Astrocyte of the hippocampus (primary cell): ENCODE measurements at places on chromosomes 6 and 20.
A peak's percentile ranks its signal among the peaks of the same experiment; 100 is the strongest.

GRCh38 chr6:108555399-108556052 is 5.2 kb upstream of the FOXO3 start:
- DNase-seq = no peak

DNA sequence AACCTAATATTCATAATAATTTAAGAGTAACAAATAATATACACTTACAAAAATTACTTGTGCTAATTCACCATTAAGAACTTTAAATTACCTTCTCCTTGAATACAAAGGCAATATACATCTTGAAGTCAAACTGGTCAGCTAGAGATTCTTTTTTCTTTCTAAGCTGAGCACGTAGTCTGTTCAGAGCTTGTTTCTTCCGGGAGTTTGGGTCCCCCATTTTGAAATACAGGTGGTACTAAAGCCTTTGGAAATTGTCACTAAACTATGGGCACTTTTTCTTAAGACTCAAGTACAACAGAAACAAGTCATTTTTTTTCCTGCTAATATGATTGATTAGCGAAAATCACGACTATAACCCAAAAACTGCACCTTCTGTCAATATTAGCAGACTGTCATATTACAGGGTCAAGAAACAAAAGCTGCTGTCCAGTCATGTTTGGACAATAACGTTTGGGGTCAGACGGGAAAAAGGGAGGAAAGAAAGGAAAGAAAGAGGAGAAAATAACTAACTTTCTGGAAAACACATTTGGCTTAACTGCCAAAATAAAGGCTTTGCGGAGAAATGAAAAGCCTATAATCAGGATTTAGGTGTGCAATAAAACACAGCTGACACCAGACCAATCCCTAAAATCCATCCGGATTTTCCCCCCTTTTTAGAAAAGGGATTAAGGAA is 367 bp downstream of the C6orf62 start:
- DNase-seq = peak; percentile 9

DNA sequence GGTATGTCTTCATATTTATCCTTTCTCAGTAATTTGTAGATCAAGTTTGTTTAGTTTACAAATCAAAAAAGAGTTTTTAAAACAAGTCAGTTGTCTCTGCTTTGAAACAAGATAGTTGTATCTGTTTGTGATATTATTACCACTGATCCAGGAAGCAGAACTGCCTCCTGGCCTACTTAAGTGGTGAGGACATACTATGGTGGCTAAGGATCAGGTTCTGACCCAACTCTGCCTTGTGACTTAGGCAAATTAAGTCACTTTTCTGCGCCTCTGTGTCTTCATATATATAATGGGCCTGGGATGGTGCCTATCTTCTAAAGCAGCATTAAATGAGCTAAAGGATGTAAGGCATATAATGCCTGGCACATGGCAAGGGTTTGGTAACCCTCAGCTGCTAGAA is 8.7 kb downstream of the ANKS1A start:
- DNase-seq = no peak

GRCh38 chr20:63129991-63130657 is 85.8 kb downstream of the YTHDF1 start:
- DNase-seq = no peak

DNA sequence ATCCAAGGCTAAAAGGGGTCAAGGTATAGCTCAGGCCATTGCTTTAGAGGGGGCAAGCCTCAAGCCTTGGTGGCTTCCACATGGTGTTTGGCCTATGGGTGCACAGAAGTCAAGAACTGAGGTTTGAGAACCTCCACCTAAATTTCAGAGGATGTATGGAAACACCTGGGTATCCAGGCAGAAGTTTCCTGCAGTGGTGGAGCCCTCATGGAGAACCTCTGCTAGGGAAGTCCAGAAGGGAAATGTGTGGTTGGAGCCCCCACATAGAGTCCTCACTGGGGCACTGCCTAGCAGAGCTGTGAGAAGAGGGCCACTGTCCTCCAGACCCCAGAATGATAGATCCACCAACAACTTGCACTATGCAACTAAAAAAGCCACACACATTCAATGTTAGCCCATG is 678.7 kb upstream of the ADGRB3 start:
- DNase-seq = no peak

- no peak for DNase-seq
These were observed at the start of gene TRDN for GRCh38 chr6:123636782-123637181. Gene TRDN (minus strand): TSS chr6:123636950. CDS start chr6:123636775, 175 bp downstream.

GRCh38 chr6:6721606-6722005 is 133.1 kb downstream of the LY86 start:
- DNase-seq = no peak

DNA sequence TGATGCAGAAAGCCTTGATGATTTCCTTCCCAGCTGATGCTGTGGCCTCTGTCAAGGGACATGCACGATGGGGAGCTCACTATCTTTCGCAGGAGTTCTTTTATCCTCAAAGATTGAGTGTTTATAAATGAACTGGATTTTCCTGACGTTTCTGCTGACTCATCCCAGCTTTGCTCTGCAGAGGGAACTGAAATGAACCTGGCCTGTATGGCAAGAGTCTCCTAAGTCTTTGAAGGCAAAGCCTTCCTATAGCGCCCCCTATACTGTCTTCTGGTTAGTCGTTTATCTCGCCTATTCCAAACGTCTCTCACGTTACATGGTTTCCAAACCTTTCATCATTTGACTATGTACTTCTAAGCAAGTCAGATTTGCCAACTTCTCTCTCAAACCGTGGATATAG is 565.3 kb downstream of the KIF16B start:
- DNase-seq = no peak

DNA sequence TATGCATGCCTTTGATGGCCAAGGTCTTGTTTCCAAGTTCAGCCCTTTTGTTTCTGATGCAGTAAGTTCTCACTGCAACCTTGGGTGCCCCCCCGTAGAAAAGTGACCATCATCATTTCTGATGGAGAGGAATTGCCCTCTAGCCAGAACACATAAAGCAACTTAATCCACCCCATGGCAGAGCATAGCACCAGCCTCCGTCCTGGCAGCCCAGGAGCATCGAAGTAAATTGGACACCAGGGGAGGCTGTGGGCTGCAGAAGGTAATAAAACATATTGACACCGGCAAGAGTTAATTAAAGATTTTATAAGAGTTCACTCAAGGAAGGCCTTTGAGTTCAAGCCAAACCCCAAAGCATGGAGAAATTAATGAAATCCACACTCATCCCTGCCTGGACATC is 39.2 kb upstream of the CST7 start:
- DNase-seq = no peak

- peak; percentile 58 for DNase-seq
These were observed 41.9 kb upstream of the NOL4L start for GRCh38 chr20:32626859-32627636.

GRCh38 chr6:142857796-142858555 is 87.0 kb downstream of the HIVEP2 start:
- DNase-seq = no peak

GRCh38 chr6:13355999-13356785 is 27.9 kb upstream of the TBC1D7 start:
- DNase-seq = no peak

DNA sequence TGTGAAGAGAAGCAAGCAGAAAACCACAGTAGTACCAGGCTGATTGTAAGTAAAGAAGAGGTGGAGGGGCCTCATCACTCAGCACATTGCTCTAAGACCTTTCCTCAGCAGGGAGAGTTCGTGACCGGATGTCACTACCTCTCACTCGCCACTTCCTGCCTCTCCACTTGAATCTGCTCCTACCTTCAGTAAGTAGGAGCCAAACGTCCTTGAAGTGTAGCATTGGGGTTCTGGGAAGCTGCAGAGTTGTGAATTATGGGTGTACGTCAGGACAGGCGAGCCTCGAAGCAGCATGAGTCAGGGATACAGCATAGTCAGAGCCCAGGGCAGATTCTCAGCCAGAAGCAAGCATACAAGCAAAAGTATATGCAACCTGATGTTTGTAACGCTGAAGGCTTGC is 224.9 kb downstream of the PHACTR1 start:
- no peak for DNase-seq

- DNase-seq = no peak
These were observed 112.6 kb downstream of the SASH1 start for GRCh38 chr6:148455225-148455624.

DNA sequence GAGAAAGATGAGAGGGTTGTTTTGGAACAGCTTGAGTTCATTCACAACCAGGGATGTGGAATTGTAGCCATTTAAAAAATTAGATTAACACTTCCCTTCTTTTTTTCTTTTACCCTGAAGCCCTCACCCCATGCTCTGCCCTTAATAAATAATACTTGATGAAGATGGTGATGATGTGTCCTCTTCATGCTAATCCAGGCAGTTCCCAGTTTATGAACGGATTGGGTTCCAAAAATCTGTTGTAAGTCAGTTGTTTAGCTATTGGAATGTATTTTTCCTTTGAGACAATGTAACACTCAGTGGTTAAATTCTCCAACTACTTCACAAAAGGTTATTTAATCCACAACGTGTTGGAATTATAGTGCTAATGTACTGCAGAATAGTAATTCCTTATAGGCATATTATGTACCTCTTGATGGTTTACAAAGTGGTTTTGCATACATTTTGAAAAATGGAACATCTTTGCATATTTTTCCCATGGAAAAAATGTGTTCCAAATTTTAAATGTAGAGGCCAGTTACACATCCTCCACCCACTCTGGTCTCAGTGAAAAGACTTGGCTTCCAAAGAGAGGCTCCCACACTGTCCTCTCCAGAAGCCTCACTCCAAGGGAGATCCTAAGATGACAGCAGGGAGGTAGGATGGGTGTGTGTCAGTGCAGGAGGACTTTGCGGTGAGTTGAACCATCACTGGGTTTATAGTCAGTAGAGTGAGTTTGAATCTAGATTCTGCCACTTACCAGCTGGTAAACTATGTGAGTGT is 45.8 kb upstream of the CEP162 start:
- DNase-seq = no peak

GRCh38 chr6:102051001-102051400 is 657.5 kb downstream of the GRIK2 start:
- DNase-seq = no peak

- no peak for DNase-seq
These were observed 16.6 kb downstream of the NPEPL1 start for GRCh38 chr20:58709013-58709702.

DNA sequence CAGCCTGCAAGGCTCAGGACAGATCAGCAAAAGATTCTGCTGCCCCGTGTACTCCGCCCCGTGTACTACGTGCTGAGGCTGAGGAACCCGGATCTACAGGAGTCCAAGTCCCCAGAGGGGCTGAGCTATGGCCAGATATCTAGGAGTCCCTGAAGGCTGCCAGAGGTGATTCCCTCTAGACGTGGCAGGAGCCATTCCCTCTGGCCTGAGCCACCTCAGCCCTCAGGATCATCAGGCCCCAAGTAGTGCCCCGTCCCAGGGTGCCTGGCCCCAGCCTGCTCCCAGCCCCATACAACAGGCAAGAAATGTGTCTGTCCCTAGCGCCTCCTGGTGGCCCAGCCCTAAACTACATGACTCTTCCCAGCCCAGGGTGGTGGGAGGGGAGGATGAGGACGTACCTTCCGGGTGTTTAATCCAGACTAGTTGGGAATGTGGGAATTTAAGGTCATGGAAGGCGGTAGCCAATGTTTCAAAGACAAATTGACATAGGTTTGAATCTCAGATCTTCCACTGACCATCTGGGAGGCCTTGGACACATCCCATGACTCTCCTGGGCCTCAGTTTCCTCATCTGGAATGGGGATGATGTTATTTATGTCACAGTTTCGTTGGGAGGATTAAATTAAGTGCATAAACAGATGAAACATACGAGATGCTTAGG is 49.4 kb upstream of the PTPN1 start:
- peak; percentile 91 for DNase-seq

DNA sequence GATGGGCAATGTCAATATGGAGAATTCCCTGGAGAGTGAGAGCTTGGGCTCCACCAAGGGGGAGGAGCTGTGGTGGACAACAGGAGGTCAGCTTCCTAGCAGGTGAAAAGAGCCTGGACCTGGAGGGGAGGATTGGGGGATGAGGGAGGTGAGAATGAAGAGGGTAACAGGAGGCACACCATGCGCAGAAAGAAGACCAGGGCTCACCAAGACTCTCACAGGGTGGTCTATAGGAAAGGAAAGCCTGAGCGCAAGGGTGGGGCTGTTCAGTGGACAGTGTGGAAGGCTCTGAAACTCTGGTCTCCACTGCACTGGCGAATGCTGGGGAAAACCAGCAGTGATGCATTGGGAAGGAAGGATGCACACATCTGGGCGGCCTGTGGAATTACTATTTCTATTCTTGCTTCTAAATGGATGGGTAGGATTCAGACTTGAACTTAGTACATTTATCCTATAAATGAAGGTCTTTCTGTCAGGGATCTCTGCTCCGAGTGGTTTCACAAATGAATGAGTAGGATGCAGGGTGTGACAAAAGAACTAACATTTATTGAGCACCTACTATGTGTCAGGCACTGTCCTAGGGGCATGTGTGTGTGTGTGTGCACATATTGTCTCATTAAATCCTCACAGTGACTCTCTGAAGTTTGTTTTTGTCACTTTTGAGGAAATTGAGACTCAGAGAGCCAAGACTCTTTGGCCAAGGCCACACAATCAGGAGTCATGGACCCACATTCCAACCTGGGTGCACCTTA is 152.7 kb downstream of the CD83 start:
- DNase-seq = no peak

- no peak for DNase-seq
These were observed 149.7 kb downstream of the ASCC3 start for GRCh38 chr6:100731411-100731810.

- peak; percentile 61 for DNase-seq
These were observed 315.0 kb downstream of the GMDS start for GRCh38 chr6:1930356-1930755.

- DNase-seq = peak; percentile 50
These were observed 263.5 kb downstream of the TFAP2A start for GRCh38 chr6:10151144-10151915.

DNA sequence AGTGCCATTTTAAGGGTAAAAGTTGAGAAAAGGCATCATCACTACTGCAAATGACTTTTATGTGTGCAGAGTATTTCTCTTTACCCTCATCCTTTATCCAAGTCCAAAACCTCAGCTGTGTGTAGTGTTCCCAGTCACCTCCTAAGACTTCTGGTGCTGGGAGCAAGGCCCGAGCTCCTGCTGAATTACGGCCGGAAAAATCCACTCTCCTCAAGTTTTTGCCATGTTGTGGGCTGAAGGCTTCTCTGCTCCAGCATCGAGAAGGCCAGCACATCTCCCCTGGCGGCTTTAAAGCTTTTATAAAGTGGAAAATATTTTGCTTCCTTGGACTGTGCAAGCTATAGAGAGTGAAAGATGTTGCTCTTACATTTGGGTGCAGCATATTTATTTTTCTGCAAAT is 153.2 kb upstream of the THBS2 start:
- DNase-seq = no peak

GRCh38 chr6:87029711-87030314 is 65.1 kb downstream of the CGA start:
- DNase-seq = peak; percentile 65

DNA sequence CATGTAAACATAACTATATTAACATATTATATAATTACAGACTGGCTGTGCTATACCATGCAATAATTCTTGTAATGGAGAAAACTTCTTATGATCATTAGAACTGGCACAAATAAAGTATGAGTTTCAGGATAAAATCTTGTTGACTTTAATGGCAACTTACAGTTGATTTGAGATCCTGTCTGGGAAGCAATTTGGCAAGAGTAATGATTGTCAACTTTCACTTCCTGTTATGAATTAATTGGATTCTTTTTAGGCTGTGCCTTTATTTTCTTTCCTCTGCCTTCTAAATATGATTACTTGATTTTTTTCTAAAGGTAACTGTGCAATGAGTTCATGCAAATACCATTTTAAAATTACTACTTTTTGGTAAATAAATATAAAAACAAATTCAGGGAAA is 158.1 kb upstream of the B3GAT2 start:
- DNase-seq = no peak

GRCh38 chr6:2118136-2118535 is 127.3 kb downstream of the GMDS start:
- no peak for DNase-seq

GRCh38 chr20:59074456-59074855 is 31.9 kb upstream of the PRELID3B start:
- peak; percentile 21 for DNase-seq
